ENCODE measurements at places on chromosomes 1 and 21.

DNA sequence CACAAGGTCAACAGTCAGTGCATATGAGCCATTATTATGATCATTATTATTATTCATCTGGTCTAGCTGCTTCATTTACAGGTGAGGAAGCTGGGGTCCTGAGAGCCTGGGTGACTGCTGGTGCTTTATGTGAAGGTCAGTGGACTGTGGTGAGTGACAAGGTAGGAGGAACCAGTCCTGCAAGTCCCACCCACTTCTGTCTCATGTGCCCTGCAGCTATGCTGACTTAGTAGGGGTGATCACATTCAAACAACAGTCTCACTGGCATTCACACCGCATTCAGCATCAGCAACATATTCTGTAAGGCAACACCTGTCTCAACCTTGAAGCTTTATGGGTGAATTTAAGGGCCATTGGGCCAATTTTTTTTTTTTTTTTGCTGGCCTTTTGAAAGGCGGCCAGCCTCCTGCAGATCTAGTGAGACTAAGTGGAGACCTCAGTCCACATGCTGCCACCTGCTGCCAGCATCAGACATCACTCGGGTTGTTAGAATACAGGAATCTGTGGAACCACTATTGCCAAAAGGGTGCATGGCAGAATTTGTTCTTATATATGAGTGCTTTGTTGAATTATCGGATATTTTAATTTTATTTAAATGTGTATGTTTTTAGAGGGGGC, 59.9 kb upstream of the CACNA1E start:
- peak; percentile 41 for DNase-seq

DNA sequence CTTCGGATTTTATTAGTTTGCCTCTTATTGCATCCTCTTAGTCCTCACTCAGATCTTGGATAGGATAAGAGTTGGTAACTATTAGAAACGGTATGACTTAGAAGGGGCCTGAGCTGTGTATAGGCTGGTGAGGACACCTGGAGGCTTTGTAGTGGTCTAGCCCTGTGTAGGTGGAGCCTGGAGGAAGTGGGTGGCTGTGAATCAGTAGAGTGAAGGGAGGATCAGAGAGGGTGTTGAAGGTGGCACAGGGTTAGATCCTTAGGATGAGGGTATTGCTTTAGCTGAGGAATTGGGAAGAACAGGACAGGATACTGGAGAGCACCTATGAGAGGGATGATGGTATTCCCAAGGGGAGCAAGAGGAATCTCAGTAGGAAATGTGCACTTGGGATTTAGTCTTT, 5.7 kb downstream of the VANGL1 start:
- peak; percentile 20 for DNase-seq

DNA sequence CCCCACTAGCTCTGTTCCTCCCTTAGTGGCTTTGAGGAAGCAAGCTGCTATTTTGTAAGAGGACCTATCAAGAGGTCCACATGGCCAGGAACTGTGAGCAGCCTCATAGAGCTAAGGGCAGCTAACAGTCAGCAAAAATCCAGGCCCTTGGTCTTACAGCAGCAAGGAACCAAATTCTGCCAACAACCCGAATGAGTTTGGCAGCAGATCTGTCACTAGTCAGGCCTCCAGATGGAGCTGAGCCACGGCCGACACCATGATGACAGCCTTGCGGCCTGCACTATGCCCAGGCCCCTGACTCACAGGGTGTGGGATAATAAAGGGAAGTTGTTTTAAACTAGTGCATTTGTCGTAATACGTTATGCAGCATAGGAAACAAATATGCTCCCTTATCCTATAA, 28.0 kb upstream of the H3-3A start:
- peak; percentile 12 for DNase-seq

GRCh38 chr1:188424176-188424575, 1595.4 kb downstream of the PLA2G4A start:
- DNase-seq, result no peak

DNA sequence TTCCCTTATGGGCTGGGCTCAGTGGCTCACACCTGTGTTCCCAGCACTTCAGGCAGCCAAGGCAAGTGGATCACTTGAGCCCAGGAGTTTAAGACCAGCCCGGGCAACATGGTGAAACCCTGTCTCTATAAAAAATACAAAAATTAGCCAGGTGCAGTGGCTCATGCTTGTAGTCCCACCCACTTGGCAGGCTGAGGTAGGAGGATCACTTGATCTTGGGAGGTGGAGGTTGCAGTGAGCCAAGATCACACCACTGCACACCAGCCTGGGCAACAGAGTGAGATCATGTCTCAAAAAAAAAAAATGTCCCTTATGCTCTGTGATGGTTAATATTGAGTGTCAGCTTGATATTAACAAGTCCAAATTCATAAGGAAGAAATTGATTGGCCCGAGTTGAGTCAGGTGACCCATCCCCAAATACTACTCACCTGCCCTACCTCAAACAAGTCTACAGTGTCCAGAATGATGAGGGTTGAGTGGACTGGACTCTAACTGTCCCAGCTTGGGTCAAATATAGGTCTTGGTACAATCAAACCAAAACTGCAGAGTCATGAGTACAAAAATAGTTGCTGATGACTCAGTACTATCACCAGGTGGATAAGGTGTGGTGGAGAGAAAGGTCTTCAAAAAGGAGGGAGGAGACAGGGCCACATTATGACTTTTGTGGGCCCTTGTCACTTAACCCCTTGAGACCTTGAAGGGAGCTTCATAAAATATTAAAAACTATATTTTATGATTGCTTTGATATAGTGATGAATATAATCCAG, 161.0 kb downstream of the ZNF326 start:
- no peak for DNase-seq

- DNase-seq, result no peak
Observed at GRCh38 chr1:219661464-219662092, 48.7 kb upstream of the ZC3H11B start.

GRCh38 chr1:239912471-239912870, 179.2 kb upstream of the FMN2 start:
- DNase-seq, result no peak

DNA sequence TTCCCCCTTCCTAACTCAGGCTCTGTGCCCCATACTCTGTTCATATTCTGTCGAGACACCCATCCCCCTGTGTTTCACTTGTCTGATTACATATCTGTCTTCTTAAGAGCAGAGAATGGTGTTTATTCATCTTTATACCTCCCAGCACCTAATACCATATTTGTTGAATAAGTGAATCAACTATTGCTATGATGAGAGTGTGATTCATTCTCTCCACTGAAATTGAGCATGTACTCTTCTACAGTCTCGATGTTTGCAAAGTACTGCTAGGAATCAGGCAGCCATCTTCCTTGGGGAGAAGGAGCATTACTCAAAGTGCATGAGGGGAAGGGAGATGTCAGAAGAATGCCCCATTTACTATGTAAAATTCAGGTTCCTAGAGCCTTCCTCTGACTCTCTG, 27.0 kb downstream of the TBX15 start:
- no peak for DNase-seq

- no peak for DNase-seq
Observed at GRCh38 chr1:238589843-238590435, 699.2 kb upstream of the ZP4 start.

DNA sequence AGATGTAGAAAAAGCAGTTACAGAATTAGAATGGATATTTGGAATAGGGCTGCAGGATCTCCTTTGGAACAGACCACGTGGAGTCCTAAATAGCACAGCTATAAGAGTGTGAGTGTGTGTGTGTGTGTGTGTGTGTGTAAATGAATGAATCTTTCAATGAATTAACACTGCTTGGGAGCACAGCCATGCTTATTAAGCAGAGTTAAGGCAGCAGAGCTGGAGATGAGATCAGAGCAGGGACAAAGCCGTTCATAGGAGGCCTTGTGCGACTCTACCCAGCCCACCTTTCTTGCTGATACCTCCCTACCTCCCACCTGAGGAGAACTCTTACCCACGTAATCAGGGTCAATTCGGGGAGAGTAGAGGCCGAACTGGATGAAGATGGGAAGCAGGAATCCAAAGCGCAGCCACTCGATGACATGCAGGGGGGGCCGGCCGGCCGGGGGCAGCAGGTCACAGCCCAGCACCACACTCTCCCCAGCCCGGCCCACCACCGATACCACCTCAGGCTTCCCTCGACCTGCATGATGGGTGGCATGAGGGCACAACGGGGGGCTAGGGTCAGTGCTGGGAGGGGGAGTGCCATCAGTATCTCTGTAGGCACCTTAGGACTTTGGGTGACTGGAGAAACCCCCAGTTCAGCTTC, 2.7 kb downstream of the IGSF9 start:
- DNase-seq, result no peak

- no peak for DNase-seq
Observed at GRCh38 chr1:21077085-21077484, 99.6 kb downstream of the EIF4G3 start.

- no peak for DNase-seq
Observed at GRCh38 chr1:39657402-39657801, 14.5 kb downstream of the NT5C1A start.

DNA sequence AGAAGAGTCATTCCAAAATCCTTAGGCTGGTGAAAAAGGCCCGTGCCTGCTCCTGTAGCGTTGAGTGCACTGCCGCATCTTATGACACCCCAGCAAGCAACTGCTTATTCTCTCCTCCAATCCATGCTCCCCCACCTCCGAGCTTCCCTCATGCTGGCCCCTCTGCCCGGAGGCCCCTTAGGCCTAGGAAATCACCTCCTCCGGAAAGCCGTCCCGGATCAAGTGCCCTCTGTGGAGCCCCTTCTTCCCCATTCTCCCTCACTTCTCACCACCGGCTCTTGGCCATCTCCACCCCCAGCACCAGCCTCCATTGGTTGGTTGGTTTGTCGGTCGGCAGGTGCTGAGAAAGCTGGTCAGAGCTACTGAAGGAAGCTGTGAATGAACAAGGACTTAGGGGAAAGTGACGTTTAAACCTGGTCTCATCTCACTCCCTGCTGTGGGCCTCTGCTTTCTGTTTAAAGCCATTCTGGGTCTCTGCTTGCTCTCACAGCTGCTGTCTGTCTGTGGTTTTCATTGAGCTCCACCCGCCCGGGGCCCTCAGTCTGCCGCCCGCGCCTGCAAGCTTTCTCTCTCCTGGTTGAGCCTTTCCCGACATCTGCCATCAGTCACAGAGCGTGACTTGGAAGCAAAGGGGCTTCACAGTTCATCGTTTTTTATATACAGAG, 122.2 kb downstream of the KCNN3 start:
- peak; percentile 45 for DNase-seq

DNA sequence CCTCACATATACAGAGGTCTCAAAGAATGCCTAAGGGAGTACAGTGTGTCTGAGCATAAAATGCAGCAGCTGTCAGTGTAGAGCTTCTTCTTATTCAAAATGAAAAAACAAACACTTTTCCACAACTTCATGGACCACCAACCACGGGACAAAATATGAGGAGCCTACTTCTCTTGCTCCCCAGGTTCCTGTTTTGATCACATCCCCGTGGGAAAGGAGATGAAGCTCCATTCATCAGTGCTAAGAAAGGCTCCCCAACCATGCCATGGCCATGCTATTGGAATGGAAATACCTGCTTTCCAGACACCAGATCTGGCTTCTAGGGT, 383 bp downstream of the CD48 start:
- DNase-seq, result no peak

DNA sequence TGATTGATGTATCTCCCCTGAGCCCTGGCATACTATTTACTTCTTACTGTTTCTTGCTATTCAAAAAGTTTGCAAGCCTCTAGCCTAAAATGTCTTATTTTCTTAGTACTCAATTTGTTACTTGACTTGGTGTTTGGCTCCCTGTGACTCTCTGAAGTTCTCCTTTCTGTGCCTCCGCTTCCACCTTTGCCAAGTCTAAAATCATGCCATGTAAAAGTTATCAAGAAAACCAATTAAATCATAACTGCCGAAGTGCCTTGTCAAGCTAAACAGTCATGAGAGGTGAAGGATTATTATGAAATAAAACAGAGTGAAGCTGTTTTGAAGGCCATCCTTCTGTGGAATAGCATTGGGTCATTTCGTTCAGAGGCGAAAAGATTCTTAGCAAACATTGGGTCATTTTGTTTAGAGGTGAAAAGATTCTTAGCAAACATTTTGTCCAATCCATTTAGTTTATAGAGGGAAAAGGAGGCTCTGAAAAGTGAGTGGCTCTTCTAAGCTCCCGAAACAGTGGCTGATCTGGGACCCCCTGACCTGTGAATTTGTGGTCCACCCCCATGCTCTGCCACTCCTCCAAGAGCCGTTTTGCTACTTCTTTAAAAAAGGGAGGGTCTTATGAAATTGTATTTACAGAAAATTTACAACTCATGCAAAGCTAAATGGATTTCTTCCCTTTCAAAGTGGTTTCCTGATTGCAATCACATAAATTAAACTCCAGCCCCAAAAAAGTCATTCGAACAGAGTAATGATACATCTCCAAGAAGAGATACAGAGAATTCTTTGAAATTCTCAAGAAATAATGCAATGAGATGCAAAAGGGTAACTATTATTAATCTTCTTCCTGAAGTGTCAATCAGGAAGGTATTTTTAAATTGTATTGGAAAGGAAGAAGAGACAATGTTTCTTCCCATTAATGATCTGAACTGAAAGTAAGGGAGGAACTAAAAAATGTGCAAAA, 141.4 kb downstream of the RUNX1 start:
- no peak for DNase-seq

DNA sequence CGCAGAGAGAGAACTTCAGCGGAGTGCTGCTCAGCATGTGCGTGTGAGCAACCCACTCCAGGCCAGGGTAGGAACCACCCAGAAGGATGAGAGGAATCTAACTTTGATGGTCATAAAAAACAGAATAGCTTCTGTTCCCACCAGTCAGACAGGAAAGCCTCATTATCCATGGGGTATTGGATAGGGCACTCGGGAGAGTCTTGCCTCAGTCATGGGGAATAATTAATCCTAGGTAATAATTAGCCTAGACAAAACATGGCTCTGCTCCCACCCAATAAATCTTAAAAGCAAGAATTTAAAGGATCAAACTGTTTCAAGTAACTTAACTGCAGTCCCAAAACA, 35.3 kb downstream of the LDLRAD1 start:
- DNase-seq, result no peak

DNA sequence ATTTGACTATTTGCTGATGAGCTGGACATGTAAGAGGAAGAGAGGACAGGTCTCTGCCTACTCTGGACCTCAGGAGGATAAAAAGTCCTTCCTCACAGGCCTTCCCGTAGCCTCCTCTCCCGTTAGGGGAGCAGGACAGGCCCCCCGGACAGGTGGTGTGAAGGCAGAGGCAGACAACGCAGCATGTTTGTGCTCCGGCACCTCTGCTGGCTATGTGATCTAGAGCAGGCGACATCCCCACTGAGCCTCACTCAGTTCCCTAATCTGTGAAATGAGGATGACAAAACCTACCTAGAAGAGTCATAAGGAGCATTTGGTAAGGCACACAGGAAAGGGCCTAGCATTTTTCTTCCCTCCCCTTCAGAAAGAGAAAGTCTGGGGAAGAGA, 34.8 kb downstream of the KIAA1614 start:
- no peak for DNase-seq

GRCh38 chr1:150922519-150922975, 3.6 kb upstream of the SETDB1 start:
- peak; percentile 88 for DNase-seq

All from CD4-positive, alpha-beta T cell treated with Interleukin-2 at 100 ng/mL for 4 hours (primary cell).